ENCODE measurements at places on chromosomes 6 and 20. TPM values are rescaled to one million over a fixed set of nuclear protein-coding genes. Genes with fewer than 3 reads are reported as not detected.
A peak's percentile ranks its signal among the peaks of the same experiment; 100 is the strongest.

SYCP2L gene
- 6.9 TPM for total RNA-seq

- no peak for DNase-seq
- no peaks in the 10 kb centered on the region for H3K4me1 ChIP-seq
- no peak overlapping the region for H3K27ac ChIP-seq
- no peaks in the 10 kb centered on the region for H3K36me3 ChIP-seq
- H3K4me3 ChIP-seq, result no peak overlapping the region
Observed at GRCh38 chr20:17161673-17162481, 65.0 kb upstream of the PCSK2 start.

DNA sequence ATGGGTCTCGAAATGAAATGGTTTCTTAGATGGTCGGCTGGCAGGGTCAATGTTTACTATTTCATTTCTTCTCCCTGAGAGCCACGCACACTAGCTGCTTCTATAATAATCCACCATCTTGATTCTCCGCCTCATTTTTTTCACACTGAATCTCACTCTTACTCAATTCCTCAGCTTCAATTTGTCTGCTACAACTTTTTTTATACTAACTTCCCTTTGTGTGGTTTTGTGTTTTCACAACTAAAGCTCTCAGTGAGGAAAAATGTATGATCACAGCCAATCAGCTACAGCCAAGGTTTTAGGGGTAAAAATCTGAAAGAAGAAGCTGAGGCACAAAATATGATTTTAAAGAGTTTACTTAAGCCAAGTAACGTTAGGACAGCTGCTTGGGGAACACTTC lies 1309.4 kb downstream of the EPHA7 start:
- no peak overlapping the region for H3K4me3 ChIP-seq
- no peak overlapping the region for H3K27ac ChIP-seq
- H3K36me3 ChIP-seq, result no peaks in the 10 kb centered on the region
- no peak for DNase-seq

- no peak for DNase-seq
- no peaks in the 10 kb centered on the region for H3K4me1 ChIP-seq
- no peak overlapping the region for H3K27ac ChIP-seq
Observed at GRCh38 chr6:104704191-104704590, 155.5 kb downstream of the HACE1 start.

DNA sequence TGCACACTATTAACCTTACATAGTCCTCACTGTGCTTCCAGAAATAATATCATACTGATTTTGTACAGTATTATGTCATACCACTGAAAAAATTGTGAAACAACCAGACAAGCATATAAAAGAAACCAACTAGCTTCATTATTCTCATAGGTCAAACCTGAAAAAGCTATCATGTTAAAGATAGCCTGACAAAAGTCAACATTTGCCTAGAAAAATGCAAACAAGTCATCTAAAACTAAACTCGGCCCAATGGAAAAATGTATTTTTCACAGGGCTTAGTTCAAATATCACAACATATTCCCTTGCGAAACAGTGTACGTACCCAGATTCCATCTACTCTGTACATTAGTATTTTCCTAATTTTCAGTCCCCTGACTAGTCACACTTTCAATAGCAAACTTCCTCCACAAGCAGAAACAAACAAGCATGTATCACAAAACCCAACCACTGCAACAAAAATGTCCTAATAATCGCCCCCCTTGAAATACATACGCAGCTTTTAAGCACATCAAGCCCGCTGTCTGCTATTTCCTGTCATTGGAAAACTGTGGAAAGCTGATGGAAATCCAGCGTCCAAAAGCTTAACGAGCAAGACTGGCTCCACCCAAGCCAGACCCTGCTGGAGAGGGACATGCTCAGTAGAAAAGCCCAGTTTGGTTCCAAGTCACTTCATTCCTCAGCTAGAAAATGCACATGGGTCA lies 93.1 kb downstream of the EPB41L2 start:
- H3K4me3 ChIP-seq, result peak overlapping the region; percentile 27
- peaks cover 6% of the 10 kb centered on the region for H3K4me1 ChIP-seq
- H3K27ac ChIP-seq, result peak overlapping the region; percentile 22
- peak; percentile 43 for DNase-seq
- no peaks in the 10 kb centered on the region for H3K36me3 ChIP-seq

HS3ST5 gene
- 0.16 TPM for total RNA-seq

SUMO4 gene
- total RNA-seq, result 4.6 TPM

HEY2 gene
- 7.3 TPM for total RNA-seq

Measured in testis (tissue), 5 donors.